ENCODE measurements at places on chromosomes 7 and 10.

DNA sequence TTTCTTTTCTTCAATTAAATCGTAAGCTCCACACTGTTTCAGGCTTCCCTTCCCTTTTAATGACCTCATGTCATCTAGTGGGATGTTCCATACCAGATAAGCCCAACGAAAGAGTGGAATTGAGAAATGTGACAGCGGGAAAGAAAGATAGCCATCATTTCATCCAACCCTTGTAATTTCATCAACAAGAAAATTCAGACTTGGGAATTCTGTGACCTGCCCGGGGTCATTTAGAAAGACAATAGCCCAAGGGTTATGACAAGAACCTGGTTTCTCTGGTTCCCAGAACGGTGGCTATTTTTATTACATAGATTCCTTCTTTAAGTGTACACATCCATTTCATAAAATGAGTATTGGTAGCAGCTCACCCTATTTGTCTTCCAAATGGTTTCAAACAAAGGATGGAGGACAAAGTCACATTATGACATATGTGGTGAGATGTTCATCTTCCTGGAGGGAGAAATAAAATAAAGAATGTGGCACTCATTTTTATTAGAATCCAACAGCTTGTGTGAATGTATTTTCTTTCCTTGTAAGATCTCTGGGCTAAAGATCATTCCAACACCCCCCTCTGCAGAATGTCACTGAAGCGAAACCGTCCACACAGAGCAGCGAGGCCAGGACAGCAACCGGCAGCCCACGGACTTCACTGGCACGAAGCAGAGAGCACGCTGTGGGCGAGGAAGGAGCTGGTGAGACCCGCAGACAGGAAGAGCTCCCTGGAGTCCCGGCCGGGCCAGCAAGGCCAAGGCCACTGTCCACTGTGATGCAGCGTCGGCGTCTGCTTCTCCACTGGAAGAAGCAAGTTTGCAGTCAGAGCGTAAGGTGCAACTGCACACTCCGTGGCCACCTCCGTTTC is 199.9 kb downstream of the KLF6 start:
- no peak for DNase-seq

- no peak for DNase-seq
These were observed 42.0 kb upstream of the PTF1A start for GRCh38 chr10:23150091-23150490.

DNA sequence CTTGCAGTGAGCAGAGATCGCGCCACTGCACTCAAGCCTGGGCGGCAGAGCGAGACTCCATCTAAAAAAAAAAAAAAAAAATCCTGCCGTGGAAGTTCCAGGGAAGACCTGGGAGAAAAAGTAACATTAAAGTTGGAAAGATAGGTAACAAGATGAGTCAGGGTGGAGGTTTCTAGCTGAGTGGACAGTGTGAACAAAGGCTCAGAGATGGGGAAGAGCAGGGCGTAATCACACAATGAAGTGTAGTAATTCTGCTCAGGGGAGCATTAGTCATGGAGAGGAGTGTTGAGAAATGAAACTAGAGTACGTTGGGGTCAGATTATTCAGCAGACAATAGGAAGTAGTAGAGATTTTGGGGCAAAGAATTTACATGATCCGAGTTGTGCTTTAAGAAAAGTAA is 21.6 kb upstream of the WASL start:
- no peak for DNase-seq

DNA sequence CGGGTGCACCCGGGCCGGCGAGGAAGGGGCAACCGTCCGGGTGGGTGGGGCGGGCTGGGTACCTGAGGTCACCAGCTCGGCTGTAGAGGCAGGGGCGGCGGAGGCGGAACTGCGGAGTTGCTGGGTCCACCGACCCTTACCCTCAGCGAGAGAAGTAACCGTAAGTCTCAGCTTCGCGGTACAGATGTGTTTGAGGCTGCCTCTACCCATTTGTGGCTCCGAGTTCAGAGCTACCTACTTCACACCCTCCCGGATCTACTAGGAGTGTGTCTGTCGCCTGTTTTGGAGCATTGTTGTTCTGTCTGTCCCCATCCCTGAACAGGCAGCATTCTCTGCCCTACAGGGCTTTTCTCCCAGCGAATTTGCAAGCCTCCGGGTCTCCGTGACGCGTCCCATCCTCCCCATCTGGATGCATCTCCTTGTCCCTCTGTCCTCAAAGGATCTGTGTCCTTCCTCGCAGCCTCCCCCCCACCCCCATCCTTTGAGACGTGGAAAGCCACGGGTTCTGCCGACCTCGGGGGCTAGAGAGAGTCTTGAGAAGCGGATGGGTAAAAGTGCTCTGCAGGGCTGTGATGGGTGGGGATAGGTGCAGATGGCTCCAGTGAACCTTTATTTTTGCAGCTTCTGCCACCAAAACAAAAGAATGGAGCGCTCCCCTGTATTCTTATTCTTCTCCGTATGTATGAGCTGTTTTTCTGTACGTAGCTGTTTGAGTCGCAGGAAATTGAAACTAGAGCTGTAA is 757 bp downstream of the ANKIB1 start:
- peak; percentile 18 for DNase-seq

DNA sequence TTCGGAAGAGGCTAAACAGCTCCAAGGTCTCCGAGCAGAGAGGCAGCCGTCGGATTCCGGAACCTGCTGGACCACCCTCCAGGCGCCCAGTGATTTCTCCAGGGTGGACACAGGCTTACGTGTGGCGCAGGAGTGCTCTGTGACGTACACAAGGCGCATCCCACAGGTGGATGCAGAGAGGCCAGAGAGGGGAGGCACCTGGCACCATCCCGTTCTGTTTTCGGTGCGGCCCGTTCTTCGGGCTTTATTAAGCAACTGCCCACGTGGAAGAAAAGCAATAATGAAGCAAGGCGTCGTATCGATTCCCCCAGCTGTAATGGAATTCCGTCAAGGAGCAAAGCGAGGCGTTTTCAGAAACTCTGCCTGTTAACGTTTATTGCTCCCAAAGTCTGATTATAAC is 163.6 kb downstream of the PTPRN2 start:
- no peak for DNase-seq

GRCh38 chr10:75486591-75486990 is 55.2 kb downstream of the LRMDA start:
- no peak for DNase-seq

Data from activated naive CD8-positive, alpha-beta T cell treated with anti-CD3 and anti-CD28 coated beads, Interleukin-2, amount 50 U/mL, for 24 hours (primary cell).